ENCODE measurements at places on chromosomes 11 and 22. TPM values are rescaled to one million over a fixed set of nuclear protein-coding genes. Genes with fewer than 3 reads are reported as not detected.

BBOX1 gene
- total RNA-seq, result not detected

- DNase-seq, result no peak
Measured at GRCh38 chr11:110894224-110894623, 182.0 kb upstream of the ARHGAP20 start.

SLC35E4 gene
- total RNA-seq, result 3.2 TPM

POU2AF3 gene
- 0.51 TPM for total RNA-seq

DNA sequence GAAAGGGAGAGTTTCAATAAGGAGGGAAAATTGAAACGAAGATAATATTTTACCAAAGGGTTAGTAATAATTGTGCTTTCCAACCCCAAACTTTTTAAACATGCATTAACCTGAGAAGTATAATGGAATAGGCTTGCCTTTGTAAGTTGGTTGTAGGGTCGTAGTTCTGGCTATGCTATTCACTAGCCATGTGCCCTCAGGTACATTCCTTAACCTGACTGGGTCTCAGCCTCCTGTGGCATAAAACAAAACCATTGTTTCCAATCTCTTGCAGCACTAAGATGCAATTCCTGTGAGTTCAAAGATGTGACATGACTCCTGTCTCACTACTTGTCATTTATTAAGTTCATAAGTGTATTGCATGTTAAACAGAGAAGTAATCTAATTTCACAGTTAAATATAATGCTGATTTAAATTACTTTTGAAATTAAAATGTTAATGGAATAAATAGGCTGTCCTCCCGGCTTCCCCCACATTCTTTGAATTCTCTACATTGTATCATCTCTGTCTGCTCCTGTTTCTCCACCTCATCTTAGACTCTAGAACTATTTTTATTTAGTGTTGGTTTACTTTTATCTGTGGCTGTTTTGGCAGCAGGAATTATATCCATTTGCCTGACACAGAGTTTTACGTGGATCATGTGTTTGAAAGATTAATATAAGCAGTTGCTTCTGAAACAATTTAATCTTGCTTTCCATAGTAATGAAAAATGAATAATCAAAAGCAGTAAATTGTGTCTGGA lies 216.3 kb downstream of the FAT3 start:
- no peak for DNase-seq

DNA sequence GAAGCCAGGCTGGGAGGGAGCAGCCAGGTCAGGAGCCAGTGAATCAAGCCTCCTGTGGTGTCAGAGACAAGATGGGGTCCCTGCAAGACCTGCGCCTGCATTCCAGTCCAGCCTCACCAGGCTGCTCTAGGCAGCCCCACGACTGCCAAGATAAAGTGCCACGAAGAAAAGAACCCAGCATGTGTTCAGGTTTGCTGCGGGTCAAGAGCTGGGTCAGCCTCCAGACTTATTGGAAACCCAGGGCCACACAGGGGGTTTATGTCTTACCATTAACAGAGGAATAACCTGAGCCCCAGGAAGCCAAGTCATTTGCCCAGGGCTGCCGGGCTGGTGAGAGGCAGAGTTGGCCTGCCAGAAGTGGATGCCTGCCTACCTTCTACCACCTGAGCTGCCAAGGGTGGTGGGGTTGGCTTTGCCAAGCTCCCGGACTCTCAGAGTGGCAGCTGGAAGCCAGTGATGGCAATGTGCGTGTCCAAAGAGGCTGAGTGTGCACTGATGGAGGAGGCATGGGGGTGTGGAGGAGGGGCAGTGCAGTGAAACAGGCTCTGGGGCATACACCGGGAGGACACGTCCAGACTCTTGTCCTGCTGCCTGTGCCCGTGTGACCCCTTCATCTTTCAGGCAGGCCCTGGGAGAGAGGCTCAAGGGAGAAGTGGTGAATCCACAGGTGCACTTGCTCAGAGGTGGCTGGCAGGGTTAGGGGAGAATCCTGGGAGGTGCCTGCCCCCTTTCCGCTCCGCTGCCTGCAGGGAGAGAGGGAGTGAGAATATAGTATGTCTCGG lies 1.7 kb downstream of the RASD2 start:
- no peak for DNase-seq

- DNase-seq, result no peak
Measured at GRCh38 chr11:111604392-111605009, 2.3 kb downstream of the SIK2 start.

DNA sequence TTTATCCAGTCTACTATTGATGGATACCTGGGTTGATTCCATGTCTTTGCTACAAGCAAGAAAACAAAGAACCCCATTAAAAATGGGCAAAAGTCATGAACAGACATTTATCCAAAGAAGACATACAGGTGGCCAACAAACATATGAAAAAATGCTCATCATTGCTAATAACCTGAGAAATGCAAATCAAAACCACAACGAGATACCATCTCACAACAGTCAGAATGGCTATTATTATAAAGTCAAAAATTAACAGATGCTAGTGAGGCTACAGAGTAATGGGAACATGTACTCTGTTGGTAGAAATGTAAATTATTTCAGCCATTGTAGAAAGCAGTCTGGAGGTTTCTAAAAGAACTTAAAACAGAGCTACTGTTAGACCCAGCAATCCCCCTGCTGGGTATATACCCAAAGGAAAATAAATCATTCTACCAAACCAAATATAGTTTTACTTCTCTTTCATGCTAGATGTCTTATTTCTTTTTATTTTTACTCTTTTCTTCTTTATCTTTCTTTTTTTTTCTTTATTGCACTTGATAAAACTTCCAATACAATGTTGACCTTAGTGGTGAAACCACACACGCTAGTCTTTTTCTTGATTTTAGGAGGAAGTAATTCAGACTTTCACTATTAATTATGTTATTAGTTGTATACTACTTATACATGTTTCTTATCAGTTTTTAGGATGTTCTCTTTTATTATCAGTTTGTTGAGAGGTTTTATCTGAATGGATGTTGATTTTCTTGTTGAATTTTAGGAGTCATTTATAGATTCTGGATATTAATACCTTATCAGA lies 14.3 kb downstream of the TRIM22 start:
- no peak for DNase-seq

DNA sequence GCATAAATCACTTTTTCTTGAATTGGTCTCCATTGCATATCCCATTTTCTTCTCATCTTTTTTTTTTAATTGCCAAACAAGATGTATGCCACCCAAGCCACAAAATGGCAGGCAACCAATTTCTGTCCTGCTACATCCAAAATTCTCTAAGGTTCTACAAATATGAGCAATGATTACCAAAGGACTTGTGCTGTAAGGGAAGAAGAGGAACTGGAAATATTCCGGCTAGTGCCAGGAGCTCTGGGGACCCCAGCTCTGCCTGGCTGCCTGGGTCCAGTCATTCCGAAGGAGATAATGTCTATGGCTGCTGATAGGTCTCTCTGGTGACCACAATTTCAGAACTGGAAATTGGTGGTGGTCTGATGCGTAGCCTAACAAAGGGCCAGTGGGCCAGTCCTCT lies 17.1 kb upstream of the SNX32 start:
- DNase-seq, result no peak

PCNX3 gene
- 12.8 TPM for total RNA-seq

OR10A2 gene
- total RNA-seq, result not detected

LDHAL6A gene
- not detected for total RNA-seq

ALX4 gene
- 0.05 TPM for total RNA-seq

- no peak for DNase-seq
Measured at GRCh38 chr22:46767249-46767985, 5.0 kb downstream of the TBC1D22A start.

GRCh38 chr11:20278727-20279126 lies 84.8 kb upstream of the HTATIP2 start:
- DNase-seq, result no peak

POU2AF2 gene
- total RNA-seq, result not detected

DNA sequence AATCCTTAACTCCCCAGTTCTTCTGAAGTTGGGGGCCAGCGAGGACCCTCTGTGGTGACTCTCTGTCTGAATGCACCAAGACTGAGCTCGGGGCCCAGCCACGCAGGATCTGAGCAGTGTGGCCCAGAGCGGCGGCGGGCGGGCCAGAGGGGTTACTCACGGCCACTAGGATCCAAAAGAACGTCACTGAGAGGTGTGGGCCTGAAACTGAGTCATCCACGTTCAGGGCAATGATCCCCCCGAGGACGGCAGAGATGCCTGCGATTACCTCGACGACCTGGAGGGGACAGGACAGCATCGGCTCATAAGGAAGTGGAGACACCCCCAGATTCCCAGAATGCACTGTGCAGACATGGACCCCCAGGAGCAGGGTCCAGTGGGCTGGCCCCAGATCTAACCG lies 11.2 kb downstream of the MLC1 start:
- DNase-seq, result no peak

GRCh38 chr22:32175683-32176644 lies 16.9 kb upstream of the C22orf42 start:
- no peak for DNase-seq

DNA sequence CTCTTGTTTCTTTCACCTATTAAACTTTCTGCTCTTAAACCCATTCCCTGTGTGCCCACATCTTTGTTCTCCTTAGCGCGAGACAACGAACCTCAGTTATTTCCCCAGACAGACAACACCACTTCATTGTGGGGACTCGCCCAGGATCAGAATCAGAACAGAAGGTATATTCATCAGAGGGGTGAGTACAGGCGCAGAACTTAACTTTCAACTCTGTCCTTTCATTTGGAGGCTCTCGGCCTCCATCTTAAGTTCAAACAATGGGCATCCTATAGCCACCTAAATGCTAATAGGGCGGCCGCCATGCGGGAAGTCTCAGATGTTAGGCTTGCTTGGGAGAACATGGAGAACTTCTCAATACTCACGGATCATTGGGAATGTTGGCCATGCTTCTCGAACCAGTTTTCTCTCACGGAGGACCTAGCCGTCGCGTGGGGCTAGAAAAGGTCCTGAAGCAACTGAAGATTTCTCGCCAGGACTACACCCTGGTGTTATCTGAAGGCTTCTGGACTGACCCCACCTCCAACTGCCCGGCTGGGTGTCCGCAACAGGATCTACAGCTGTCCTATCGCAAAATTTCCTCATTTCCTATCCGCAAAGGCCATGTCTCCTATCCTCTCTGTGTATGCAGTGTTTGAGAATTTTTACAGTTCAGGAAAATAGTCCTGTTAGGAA lies 13.4 kb upstream of the HYLS1 start:
- DNase-seq, result no peak

CHRM1 gene
- total RNA-seq, result not detected

GRCh38 chr11:65634440-65634839 lies 3.5 kb upstream of the SIPA1 start:
- no peak for DNase-seq

GRCh38 chr11:80424012-80424695 lies 983.3 kb upstream of the TENM4 start:
- DNase-seq, result no peak

- no peak for DNase-seq
Measured at GRCh38 chr11:81365496-81365895, 1368.2 kb downstream of the FAM181B start.

- no peak for DNase-seq
Measured at GRCh38 chr22:29477723-29478318, 2.2 kb upstream of the NEFH start.

INCENP gene
- 22.8 TPM for total RNA-seq

DNA sequence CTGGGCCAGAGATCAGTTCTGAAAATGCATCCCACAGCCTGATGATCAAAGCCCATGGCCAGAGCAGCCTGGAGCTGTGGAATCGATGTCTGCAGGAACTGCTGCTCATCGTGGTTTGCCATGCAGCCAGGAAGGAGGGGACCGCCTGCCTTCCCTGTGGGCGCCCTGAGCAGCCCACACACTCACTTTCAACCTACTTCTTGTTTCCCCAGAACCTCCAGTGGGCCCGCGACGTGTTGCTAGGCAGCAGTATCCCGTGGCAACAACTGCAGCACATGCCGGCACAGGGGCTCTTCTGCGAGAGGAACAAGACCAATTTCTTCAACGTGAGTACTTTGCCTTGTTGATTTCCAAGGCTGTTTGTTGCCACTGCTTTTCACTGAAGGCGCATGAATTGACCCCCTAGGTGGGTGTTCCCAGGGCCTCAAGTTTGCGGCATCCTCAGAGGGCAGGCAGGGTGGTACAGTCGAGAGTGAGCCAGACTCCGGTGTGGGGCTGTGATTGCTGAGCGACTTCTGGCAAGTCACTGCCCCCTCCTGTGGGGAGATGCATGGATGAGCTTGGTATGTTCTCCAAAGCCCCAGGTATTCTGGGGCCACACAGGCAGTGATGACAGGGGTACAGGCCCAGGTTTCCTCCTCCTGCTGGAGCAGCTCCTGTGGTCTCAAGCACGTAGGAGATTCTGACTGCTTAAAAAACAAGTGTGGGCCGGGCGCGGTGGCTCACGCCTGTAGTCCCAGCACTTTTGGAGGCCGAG lies 47.0 kb upstream of the SUSD2 start:
- no peak for DNase-seq

DNA sequence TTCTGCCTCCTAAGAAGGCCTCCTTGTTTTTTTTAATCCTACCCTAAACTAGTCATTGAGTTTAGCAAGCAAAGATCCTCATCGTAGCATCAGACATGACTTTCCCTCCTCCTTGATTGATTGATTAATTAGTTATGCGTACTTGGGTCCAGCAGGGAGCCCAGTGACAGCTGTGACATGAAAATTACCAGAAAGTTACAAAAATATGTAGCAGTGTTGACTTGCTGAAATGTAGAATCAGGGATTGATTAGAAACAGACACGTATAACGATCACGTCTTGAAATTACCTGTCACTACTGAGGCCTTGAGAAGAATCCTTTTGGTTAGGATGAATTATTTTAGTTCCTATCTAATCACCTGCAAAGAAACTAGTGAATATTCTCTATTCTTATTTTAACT lies 167.4 kb upstream of the MPPED2 start:
- no peak for DNase-seq

- DNase-seq, result no peak
Measured at GRCh38 chr11:19380375-19380774, 139.6 kb upstream of the E2F8 start.

GRCh38 chr11:61637277-61637676 lies 42.9 kb upstream of the DAGLA start:
- DNase-seq, result no peak

C22orf15 gene
- total RNA-seq, result not detected

All from heart left ventricle (tissue), 16 donors.